ENCODE measurements at places on chromosomes 12 and 14.

- no peak for DNase-seq
Measured at GRCh38 chr12:81245458-81245857, 167.6 kb downstream of the ACSS3 start.

GRCh38 chr12:14576896-14577295 is 9.2 kb upstream of the PLBD1 start:
- DNase-seq, result no peak

DNA sequence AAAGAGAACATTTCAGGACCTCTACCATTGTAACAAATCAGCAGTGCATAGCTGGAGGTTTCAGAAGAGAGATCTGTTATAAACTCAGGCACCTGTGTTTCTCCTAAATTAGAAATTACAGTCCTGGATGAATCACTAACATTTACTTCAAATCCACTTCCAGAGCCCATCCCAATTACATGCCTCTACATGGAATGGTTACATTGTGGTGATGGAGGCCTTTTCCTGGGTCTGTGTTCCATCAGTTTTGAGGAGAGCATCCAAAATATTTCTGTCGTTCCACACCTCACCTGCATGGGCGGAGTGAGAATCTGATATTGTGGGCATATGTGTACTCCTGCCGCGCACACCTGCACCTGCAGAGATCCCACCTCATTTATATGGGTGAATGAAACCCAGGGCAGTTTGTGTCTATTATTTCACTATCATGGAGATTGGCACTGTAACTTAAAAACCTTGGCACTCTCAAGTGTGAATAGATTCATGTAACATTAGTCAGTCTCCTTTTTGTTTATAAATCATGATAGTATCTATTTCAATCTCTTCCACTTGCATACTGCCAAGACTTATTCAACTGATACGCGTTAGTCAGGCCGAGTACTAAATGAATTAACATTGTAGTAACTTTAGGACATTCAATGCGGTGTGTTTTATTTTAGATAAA is 215.1 kb upstream of the FAR2 start:
- DNase-seq, result no peak

DNA sequence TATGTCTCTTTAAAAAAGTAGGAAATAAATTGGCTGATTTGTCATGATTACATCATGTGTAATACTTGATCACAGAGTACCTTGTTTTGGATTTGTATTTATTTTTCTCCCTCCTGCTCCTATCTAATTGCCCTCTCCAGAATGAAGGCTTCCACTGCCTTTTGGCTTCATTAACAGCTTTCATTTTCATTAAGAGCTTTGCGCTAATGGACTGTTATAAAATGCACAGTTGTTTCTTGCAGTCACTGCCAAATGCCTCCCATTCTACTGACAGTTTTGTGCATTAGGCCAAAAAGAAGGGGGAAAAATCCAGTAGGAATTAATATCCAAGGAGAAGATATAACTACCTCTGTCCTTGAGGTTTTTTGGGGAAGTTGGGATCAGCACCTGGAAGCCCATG is 159.2 kb downstream of the NRXN3 start:
- DNase-seq, result no peak

DNA sequence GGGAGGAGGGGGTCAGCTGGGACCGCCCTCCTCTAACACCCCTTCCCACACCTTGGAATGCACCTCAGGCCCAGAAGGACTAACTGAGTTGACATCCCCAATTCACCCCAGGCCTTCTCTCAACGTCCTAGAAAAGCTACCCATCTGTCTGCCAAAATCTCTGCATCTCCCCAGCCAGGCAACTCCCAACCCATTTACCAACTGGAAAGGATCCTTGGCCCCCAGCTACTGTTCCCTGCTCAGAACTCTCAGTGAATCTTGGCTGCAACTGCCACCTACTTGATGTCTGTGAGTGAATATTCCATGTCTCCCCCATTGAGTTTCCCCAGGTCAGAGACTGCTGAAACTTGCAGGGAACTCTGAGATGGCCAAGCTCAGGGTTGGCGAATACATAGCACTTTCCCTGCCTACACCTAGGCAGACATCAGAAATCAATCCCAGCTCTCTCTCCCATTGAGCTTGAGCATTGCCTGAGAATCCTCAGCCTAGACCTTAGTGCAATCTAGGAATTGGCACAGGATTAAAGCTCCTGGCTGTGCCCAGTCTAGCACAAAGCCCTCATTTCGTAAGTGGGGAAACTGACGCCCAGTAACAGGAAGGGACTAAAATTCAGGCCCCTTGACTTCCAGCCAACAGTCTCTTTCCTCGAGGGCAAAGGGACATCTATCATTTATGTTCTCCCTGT is 71.9 kb upstream of the NCOR2 start:
- DNase-seq, result no peak

DNA sequence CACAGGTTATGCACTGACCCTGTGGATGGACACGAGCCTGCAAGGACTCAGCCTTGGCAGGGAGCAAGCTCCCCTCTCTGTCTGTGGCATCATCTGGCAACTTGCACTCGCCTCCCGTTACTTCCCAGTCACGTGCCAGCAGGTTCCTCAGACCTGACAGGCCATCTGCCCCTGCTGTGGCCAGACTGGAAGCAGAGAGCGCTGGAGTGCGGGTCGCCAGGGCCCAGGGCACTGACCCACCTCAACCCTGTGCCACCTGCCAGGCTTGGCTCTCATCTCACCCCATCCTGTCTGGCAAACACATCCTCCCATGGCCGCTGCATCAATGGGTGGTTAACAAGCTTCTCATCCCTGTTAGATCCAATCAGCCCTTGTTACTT is 28.4 kb downstream of the SLC6A12 start:
- DNase-seq, result no peak

DNA sequence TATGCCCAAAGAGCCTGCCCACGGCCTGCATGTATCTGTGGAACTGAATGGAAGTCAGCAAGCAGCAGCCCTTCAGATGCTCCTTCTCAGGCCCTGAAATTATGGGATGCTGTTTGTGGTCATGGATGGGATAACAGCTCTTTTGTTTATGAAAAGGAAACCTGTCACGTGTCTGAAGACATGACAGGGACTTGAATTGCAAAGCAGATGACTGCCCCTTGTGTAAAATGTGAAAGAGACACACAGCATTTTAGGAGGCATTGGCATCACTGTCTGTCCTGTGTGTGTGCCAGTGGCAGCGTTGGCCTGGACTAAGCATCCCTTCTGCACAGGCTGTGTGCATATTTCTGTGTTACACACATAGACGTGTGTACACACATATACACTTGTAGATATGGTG is 192.1 kb downstream of the VRK1 start:
- DNase-seq, result no peak

- DNase-seq, result no peak
Measured at GRCh38 chr12:57161491-57161890, 14.1 kb upstream of the LRP1-AS start.

DNA sequence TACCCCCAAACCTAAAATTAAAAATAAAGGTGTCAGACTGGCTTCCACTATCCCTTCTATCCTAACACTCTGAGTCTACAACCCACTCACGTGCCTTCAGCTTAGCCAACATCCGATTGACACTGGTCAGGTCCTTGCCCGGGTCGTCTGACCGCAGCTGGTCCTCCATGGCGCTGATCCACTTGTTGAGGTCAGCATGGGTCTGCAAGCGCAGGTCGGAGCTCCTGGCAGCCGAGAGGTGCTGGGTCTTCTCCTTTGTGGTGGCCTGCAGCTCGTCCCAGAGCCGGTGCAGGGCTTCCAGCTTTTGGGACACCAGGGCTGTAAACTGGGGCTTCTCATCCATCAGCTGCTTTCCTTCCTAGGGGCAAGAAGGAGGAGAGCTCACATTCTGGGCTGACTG is 78.0 kb downstream of the PLEKHG3 start:
- no peak for DNase-seq

DNA sequence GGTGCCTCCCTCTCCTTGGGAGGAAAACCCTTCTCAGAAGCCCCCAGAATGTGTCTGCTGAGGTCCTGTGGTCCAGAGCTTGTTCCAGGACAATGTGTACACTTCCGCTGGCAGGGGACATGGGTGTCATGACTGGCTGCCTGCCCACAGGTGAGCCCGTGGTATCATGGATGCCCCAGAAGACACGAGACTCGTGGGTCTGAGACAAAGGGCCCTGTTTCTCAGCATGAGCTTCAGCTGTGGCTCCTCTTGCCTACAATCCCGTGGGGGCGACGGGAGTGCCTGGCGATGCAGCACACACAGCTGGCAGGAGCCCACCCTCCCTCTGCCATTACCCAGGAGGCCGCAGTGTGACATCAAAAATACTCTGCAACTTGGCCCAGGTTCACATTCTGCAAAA is 7.0 kb downstream of the TMEM121 start:
- no peak for DNase-seq

DNA sequence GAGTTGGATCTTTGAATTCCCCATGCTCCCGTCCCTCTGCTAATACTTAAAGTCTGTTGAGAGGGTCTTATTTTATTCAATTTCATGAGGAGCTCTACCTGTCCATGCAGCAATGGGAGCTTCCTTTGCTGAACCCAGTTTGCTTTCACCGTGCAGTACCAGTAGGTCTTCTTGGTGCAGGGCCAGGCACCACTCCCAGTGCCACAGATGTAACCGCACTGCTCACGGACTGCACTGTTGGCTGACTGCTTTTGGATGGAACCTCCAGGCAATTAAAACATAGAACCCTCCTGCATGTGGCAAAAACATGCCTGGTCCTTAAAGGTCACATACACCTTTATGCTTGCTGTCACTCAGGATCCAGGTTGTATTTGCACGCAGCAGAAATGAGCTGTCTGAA is 9.3 kb upstream of the CABP1 start:
- DNase-seq, result no peak

GRCh38 chr12:95443459-95443858 is 30.5 kb upstream of the METAP2 start:
- DNase-seq, result no peak

GRCh38 chr12:9867531-9867930 is 1.6 kb downstream of the CLEC2B start:
- no peak for DNase-seq

DNA sequence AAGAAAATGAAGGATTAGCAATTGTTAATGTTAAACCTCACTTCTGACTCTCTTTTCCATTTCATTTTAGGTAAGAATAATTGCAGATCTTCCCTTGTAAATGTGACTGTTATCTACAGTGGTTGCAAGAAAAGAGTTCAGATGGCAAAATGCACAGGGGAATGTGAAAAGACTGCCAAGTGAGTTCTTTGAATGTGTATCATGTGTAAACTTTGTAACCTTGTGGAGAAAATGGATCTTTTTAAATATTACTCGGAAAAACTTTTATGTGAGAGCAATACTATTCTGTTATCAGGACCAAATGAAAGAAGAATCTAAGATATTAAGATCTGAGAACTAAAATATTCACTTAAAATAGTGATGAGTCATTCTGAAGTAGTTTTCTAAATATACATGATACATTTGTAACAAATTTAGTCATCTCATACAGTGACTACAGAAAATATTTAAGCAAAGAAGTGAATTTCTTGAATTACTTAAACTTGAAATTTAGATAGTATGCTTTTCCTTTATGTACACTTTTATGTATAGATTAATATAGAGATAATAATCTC is 122.5 kb upstream of the CNTN1 start:
- DNase-seq, result no peak
